Esophagus squamous epithelium (tissue), 5 donors: ENCODE measurements at places on chromosomes 13 and 19. TPM values are rescaled to one million over a fixed set of nuclear protein-coding genes. Genes with fewer than 3 reads are reported as not detected.
A peak's percentile ranks its signal among the peaks of the same experiment; 100 is the strongest.

The VSTM1 gene
- total RNA-seq = not detected

- DNase-seq = no peak
Measured at GRCh38 chr13:23381866-23382265, 51.6 kb downstream of the SACS start.

- no peak for DNase-seq
Measured at GRCh38 chr19:8307400-8307964, 676 bp downstream of the CD320 start.

DNA sequence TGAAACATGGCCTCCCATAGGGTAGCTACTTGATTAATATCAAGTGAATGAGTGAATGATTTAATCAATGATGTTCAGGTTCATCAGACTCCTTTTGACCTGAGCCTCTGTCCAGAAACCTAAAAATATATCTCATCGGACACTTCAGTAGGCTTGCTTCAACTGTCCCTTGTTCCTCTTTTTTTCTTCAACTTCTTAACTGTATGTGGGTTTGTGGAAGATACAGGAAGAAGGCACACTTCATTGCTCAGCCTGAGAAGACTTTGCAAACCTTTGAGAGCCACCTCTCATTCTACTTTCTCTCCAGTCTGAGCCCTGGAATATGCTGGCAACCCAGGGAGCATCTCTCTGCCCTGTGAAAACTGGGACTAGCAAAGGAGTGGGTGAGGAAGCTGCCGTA lies 557.0 kb downstream of the FGF9 start:
- DNase-seq = no peak

DNA sequence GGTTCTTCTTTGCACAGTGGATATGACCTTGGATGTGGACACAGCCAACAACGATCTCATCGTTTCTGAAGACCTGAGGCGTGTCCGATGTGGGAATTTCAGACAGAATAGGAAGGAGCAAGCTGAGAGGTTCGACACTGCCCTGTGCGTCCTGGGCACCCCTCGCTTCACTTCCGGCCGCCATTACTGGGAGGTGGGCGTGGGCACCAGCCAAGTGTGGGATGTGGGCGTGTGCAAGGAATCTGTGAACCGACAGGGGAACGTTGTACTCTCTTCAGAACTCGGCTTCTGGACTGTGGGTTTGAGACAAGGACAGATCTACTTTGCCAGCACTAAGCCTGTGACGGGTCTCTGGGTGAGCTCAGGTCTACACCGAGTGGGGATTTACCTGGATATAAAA lies 9.4 kb downstream of the RFPL4AL1 start:
- no peak for DNase-seq

The SETDB2 gene
- 2.9 TPM for total RNA-seq

DNA sequence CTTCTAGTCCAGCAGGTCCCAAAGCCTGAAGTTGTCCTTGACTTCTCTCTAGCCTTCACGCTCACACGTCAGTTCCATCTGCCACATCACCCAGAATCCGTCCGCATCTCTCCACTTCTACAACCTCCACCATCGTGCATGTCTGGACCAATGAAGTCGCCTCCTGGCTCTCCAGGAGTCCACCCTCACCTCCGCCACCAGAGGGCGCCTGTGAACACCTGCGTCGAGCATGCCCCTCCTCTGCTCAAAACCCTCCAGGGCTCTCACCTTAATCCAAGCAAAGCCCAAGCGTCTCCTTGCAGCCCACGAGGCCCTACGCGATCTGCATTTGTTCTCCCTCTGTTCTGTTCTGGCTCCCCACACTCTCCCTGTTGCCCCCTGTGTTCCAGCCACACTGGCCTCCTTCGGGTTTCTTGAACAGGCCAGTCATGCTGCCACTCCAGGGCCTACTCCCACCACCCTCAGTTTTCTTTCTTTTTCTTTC lies 3.7 kb downstream of the USHBP1 start:
- no peak for DNase-seq

The NLRP11 gene
- not detected for total RNA-seq

The CYSLTR2 gene
- total RNA-seq = 0.94 TPM

DNA sequence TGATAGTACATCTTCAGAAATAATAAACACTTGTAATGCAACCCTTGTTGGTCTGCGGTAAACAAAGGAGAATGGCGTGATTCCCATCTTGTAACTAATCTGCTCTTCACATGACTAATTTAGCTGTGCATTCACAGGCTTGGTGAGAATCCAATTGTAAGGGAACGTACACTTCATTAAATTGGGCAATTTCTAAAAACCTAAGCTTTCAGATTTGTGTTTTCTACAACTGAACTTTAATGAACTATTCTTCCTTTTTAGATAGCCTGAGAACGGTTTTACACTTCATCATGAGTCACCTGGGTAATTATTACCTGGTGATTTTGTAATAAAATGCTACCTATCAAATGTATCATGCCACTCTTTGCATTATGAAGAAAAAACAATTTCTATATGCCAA lies 306.9 kb downstream of the KLF5 start:
- no peak for DNase-seq

DNA sequence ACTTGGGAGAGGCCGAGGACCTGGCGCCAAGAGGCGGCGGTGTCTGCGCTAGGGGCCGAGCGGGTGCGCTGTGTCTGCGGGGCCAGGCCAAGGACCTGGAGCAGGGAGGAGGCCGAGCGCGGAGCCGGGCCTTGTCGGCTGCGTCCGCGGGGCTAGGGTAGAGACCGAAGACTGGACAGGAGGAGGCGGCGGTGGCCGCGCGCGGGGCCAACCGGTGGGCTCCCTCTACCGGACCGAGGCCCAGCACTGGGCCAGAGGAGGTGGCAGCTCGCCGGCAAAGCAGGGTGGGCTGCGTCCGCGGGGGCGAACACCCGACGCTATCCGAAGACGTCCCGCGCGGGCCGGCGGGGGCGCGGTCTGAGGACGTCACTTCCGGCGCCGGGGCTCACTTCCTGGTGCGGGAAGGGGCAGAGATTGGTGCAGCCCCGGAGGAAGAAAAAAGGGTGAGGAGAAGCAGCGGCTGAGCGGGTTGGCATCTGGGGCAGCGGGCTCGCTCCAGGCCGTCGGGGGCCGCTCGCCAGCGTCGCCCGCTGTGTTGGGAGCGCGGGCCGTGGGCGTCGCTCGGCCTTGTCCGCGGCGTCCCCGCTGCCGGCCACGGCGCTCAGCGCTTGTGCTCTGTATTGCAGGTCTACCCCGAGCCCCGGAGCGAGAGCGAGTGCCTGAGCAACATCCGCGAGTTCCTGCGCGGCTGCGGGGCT lies 38.3 kb downstream of the ARHGEF7 start:
- peak; percentile 49 for DNase-seq

DNA sequence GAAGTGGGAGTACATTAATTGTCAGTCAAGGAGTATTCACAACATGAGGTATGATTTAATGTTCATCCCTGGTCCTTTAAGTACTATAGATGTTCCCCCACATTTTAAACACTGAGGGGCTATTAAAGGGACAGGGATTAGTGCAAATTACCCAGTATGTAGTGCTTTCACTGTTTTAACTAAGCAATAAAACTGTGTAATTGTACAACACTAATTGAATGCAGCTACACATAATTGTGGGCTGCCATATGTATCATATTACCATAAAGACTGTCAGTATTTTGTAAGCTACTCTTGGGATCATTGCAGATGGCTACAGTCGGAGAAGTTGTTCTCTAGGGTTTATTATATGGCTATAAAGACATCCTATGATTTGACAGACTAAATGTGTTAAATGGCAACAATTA lies 316.6 kb downstream of the DCLK1 start:
- DNase-seq = no peak

DNA sequence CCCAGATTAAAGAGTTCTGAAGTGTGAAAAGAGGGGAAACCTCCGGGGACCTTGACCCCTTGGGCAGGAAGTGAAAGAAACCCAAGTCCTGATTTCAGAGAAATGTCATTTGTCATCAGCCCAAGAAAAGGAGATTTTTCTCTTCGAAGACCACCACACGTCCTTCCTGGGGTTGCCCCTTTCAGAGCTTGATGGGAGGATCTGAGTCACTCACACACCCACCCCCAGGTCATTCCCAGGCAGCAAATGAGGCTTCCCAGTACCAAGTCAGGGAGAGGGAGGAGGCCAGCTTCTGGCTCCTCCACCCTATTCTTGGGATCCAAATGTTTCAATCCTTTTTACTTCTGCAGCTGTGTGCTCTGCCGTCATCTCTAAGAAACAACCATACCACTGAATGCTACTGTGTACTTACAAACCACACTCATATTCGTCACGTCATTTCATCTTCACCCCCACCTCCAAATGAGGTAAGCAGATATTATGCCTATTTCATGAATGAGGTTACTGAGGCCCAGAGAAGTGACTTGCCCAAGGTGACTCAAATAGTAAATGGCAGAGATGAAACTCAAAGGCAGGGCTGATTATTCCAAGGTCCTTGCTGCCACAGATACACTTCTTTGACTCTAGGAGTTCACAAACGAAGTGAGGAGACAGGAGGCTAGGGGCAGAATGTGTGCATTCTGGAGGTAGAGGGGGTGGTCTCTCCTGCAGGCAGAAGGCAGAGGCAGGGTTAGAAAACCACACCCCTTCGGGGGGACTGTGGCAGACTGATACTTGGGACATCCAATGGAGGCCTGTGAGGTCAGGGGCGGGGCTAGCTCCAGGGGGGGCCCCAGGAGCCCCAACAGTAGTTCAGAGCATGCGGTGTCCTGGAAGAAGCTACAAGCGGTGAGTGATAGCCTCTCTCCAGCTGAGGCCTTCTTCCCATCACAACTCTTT lies 5.0 kb upstream of the KMT2B start:
- no peak for DNase-seq

The ITPKC gene
- total RNA-seq = 127 TPM

GRCh38 chr19:43466793-43467192 lies 1.4 kb upstream of the LYPD3 start:
- no peak for DNase-seq

GRCh38 chr13:103716718-103717117 lies 650.5 kb upstream of the SLC10A2 start:
- DNase-seq = no peak

GRCh38 chr19:5974721-5975387 lies 3.1 kb downstream of the RANBP3 start:
- DNase-seq = no peak

GRCh38 chr13:113526466-113527220 lies 36.1 kb upstream of the DCUN1D2 start:
- DNase-seq = no peak

- DNase-seq = no peak
Measured at GRCh38 chr19:55487924-55488687, at the start of gene SSC5D. Gene SSC5D (plus strand): TSS chr19:55488436. CDS start chr19:55488590, 154 bp downstream.
